Stimulated activated CD4-positive, alpha-beta T cell treated with anti-CD3 and anti-CD28 coated beads, TNF-alpha, amount 100 ng/mL, for 4 hours (primary cell): ENCODE measurements at places on chromosomes 11 and 22.

- no peak for DNase-seq
These were observed 481.6 kb downstream of the SOX6 start for GRCh38 chr11:15874704-15875103.

- DNase-seq, result no peak
These were observed 73.7 kb downstream of the PHF21A start for GRCh38 chr11:46047520-46047919.

- no peak for DNase-seq
These were observed 76.5 kb downstream of the ZC3H12C start for GRCh38 chr11:110169738-110170137.

- no peak for DNase-seq
These were observed 26.1 kb downstream of the GDPD5 start for GRCh38 chr11:75499423-75500190.

DNA sequence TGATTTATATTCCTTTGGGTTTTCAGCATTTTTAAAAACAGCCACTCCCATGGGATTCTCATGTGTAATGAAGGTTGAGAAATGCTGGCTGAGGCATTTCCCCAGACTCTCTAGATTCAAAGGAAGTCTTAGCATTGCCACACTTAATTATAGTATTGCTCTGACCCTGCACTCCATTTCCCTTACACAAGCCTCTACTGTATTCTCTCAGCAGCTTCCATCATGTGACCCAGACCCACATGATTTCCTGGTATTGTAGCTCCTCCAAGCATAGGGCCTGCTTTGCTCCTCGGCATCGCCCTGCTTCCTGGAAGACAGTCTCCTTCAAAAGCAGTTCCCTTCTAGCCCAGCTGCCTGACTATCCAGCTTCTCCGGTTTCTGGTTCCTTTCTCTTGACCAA is 261.5 kb downstream of the LARGE1 start:
- no peak for DNase-seq
